ENCODE measurements at places on chromosomes 1 and 21.

- no peak for DNase-seq
Observed at GRCh38 chr1:29349871-29350491, 113.7 kb downstream of the PTPRU start.

DNA sequence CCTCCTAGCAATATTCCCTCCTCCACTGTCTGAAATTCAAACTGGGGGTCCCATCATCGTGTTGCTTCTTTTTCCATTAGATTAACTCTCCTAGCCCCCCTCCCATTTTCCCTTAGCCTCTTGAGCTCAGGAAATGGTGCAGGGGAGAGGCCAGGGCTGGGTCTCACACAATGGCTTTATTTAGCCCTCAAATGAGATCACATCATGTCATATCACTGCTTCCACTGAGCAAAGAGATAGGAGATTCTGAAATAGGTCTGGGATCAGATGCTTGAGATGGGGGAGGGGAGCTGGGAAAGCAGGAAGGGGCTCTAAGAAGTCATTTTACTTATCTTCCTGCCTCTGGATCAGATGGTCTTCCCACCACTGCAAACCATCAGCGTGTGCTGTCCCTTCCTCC is 17.8 kb upstream of the ARHGEF2 start:
- no peak for DNase-seq

DNA sequence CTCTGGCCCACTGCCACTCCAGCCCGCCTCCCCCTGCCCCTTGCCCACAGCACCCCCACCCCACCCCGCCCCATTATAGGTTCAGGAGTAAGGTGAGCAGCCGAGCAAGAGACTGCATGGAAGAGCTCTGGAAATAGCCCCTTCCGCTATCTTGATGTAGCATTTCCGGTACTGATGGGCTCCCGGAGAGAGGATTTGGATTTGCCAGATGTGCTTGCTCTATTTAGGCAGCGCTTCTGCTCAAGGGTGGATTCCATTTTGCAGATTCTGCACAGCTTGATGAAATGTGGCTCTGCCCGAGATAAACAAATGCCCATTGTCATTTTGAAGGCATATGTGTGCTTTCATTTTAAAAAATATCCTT is 6.9 kb downstream of the TGFB2 start:
- DNase-seq, result no peak

- DNase-seq, result no peak
Observed at GRCh38 chr1:229420224-229420623, 13.7 kb downstream of the ACTA1 start.

DNA sequence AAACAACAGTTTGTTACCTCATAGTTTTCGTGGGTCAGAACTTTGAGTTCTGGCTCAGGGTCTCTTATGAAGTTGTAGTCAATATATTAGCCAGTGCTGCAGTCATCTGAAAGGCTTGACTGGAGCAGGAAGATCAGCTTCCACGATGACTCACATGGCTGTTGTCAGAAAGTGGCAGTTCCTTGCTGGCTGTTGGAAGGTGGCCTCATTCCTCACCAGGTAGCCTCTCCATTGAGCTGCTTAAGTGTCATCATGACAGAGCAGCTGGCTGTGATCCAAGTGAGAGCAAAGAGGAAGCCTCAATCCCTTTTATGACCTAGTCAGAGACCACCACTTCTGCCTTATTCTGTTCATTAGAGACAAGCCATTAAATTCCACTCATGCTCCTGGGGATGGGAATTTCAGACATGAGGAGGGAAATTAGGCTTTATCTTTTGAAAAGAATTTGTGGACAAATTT is 5.6 kb downstream of the OSBPL9 start:
- DNase-seq, result peak; percentile 36

GRCh38 chr1:160520999-160521398 is 2.1 kb downstream of the SLAMF6 start:
- DNase-seq, result no peak

DNA sequence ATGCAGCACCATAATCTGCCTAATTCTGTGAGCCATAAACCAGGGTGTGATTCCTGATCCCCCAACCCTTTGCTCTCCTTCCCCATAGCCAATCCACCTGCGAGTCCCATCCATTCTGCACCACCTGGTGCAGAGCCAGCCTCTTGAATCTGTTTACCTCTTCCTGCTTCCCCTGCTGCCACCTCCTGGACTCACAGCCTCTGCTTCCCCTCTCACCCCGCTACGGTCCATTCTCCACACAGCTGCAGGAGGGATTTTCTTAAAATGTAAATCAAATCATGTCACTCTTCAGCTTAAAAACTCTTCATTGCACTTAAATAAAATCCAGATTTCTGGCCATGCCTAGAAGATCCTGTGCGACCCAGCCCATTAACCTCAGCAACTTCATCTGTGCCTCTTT is 186.7 kb downstream of the FOXD2 start:
- DNase-seq, result peak; percentile 26

DNA sequence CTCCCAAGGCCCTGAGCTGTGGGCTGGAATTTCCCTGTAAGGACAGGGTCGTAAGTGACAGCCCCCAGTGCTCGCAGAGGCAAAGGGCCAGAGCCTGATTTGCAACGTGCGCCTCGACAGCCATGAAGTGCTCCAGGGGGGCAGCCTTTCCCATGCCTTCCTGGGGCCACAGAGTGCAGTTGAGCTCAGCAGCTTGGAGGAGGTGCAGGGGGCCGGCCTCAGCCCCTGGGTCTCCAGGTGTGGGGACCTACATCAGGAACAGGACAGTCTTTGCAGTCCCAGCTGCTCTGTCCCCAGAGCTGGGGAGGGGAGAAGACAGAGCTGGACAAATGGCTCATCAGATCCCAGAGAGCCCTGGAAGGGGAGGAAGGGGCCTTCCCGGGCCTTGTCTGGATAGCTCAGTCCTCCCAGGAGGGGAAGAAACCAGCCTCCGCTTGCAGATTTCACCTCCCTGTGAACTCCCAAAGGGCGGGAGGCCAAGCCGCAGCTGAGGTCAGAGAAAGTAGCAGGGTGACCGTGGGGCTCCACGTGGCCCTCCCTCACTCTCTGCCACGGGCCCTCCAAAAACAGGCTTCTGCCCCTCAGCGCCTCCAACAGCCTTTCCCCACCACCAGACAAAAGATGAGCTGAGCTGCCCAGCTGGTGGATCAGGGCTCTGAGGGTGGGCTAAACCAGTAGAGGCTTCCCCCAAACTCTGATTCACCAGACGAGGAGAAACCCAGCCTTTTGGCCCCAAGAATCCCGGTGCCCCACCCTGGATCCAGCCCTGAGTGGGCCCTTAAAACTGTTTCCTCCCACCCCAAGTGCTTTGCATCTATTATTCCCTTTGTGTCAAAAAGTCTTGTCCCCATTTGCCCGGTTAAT is 76.5 kb downstream of the DHRS3 start:
- DNase-seq, result no peak

GRCh38 chr21:41112740-41113692 is 54.9 kb upstream of the BACE2 start:
- DNase-seq, result no peak

- DNase-seq, result no peak
Observed at GRCh38 chr1:72288886-72289285, 6.5 kb upstream of the NEGR1 start.

DNA sequence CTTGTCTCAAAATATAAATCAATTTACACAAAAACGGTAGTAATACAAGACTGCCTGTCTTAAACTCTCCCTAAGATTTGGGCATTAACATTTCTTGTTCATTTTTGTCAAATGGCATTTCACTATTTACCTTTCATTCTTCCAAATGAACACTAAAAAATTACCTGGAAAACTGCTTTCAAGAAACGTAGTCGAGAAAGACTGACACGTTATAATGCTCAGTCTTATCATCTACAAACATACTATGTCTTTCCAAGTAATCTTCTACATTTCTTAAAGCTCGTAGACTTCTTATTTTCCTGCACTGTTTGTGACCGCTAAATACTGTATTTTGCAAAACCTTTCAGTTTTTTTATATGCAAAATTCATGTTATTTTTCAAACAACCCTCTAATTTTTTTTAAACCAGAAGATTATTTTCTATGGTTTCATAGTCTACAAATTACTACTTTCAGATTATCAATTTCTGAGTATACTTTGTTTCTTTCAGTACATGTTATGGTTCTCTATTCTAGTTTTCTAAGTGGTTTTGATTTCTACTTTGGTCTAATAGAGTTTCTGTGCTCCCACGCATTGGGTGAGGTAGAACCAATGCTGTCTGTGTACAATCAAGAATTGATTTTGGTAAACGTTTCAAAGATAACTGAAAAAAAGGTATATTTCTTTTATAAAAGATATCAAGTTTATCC is 336.4 kb downstream of the SMYD3 start:
- DNase-seq, result no peak

- no peak for DNase-seq
Observed at GRCh38 chr1:52032124-52032784, 1.4 kb downstream of the KTI12 start.

DNA sequence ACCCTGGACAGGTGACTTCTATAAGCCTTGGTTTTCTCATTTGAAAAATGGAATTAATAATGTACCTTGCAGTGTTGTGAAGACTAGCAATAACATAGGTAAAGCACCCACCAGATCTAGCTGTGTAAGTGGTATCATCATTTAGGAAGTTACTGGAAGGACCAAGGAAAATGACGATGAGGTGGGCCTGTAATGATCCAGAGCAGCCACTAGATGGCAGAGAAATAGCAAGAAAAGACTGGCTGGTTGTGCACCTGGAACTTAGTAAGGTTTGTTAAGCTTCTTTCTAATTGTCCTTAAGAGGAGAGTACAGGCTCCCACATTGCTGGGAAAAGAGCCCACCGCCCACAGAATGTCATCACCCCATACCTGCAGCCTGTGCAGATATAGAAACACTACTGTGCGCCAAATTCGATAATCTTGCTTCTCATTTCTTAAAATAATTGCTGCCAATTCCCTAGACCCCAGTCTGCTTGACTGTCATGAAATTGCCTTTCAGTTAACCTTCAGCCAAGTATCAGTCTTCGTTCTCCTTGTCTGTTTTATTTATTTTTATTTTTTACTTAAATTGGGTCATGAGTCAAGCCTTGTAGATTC is 37.2 kb downstream of the WNT4 start:
- DNase-seq, result peak; percentile 52

DNA sequence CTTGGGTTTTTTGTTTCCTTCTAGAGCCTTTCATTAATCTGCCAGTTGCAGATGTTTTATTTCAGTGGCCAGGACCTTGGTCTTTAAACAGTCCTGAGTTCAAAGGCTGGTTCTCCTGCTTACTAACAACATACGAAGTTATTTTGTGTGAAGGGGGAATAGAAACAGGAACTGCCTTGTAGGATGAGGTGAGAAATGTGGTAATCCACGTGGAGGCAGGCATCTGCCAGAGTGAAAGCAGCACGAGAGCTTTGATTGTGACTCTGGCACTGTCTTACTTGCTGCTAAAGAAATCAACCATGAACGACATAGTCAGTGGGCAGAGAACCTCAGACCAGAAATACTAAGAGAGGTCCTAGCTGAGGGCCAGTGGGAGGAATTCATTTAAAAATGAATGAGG is 30.4 kb downstream of the TMEM63A start:
- no peak for DNase-seq

GRCh38 chr21:41228492-41228891 is 60.5 kb downstream of the BACE2 start:
- no peak for DNase-seq

- DNase-seq, result no peak
Observed at GRCh38 chr1:53430779-53431178, 28.4 kb upstream of the DMRTB1 start.

GRCh38 chr1:204920511-204920910 is 49.8 kb downstream of the NFASC start:
- no peak for DNase-seq

GRCh38 chr1:213327017-213327667 is 276.1 kb downstream of the RPS6KC1 start:
- no peak for DNase-seq

DNA sequence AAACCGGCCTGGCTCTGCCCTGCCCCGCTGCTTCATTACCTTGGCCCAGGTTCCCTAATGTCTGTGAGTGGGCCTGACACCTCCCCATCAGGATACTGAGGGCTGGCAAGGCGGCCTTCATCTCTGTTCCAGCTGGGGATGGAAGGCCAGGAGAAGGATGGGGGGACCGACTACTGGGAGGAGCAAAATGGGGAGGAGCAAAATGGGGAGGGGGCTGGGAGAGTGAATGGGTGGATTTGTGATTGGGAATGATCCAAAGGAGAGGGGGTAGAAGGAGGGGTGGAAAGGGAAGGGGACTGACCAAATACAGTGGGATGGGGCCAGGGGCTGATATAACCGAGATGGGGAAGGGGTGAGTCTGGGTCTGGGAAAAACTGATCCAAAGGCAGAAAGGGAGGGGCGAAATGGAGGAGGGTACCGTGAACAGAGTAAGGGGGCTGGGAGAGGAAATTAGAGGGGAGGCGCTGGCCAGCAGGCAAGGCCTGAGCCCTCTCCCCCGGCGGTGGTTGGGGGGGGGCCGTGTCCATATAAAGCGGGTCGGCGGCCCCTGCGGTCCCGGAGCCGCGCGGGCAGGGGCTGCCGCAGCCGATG is at the start of gene FOXE3:
FOXE3 (plus strand) TSS at position 558 of the 591 bp plus-strand sequence; CDS start at position 589, 31 bp downstream.
- DNase-seq, result no peak

All from NCI-H1105 (cell line).